ENCODE measurements at places on chromosomes 16 and 17. TPM values are rescaled to one million over a fixed set of nuclear protein-coding genes. Genes with fewer than 3 reads are reported as not detected.

The SRCIN1 gene
- total RNA-seq, result 1.1 TPM

The TMEM132E gene
- 0.07 TPM for total RNA-seq

The ENPP7 gene
- 0.16 TPM for total RNA-seq

The ZFHX3 gene
- total RNA-seq, result 0.25 TPM

The DNAH2 gene
- not detected for total RNA-seq

The MYL4 gene
- total RNA-seq, result not detected

The CD300LB gene
- not detected for total RNA-seq

The CFAP20 gene
- total RNA-seq, result 40.4 TPM

The ORAI3 gene
- 7.6 TPM for total RNA-seq

The BHLHA9 gene
- total RNA-seq, result not detected

The C1QBP gene
- 463 TPM for total RNA-seq

The ZNF23 gene
- total RNA-seq, result 10.4 TPM

The ZFP3 gene
- 1.5 TPM for total RNA-seq

The KRT15 gene
- not detected for total RNA-seq

The SLC47A2 gene
- total RNA-seq, result not detected

The ZNF750 gene
- not detected for total RNA-seq

The C1QTNF8 gene
- total RNA-seq, result not detected

The MPV17L gene
- total RNA-seq, result 0.20 TPM

The IRX6 gene
- total RNA-seq, result not detected

The IRF8 gene
- 221 TPM for total RNA-seq

The ADGRG1 gene
- total RNA-seq, result 8.5 TPM

The TMEM114 gene
- total RNA-seq, result not detected

The PRR15L gene
- not detected for total RNA-seq

The CA5A gene
- not detected for total RNA-seq

The PRCD gene
- total RNA-seq, result not detected

The TBKBP1 gene
- total RNA-seq, result 13.6 TPM

The TIMP2 gene
- total RNA-seq, result 2.4 TPM

The ATP1B2 gene
- total RNA-seq, result 0.38 TPM

The SPEM1 gene
- 0.36 TPM for total RNA-seq
